ENCODE measurements at places on chromosomes 7 and 10.

DNA sequence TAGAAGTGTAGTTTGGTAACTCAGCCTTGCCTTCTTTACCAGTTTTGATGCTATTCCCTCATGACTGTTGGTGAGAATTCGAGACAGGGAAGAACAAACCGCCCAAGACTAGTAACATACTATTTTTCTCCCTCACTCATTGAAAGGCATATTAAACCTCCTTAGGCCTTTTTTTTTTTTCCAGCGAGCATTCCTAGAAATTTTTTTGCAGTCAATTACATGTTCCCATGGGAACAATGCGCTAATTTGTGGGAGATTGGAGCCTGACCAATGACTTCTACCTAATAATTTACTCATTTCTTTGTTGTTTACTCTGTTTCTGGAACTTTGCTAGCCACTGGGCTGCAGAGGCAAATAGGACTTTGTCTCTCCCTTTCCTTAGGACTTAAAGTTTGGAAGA lies 6.0 kb downstream of the VPS50 start:
- DNase-seq = no peak

GRCh38 chr10:56135828-56136227 lies 225.2 kb downstream of the ZWINT start:
- DNase-seq = no peak

DNA sequence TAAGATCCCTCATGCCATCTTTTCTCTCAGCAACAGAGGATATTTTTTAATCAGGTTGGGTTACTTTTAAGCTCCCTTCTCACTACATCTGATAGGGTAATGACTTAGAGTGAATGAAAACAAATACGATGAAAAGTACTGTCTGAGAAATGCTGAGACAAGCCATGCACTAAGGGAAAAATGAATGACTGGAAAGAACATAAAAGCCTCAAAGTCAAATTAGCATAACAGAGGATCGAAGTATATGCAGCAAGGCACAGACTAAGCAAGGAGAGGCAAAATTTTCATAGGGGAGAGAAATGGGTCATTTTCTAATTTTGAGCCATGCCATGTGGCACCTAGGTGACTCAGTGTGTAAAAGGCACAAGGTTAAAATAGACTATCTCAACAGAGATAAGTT lies 8.5 kb upstream of the POT1 start:
- no peak for DNase-seq

- no peak for DNase-seq
These were observed 8.9 kb downstream of the GRID1 start for GRCh38 chr10:86357676-86358075.

DNA sequence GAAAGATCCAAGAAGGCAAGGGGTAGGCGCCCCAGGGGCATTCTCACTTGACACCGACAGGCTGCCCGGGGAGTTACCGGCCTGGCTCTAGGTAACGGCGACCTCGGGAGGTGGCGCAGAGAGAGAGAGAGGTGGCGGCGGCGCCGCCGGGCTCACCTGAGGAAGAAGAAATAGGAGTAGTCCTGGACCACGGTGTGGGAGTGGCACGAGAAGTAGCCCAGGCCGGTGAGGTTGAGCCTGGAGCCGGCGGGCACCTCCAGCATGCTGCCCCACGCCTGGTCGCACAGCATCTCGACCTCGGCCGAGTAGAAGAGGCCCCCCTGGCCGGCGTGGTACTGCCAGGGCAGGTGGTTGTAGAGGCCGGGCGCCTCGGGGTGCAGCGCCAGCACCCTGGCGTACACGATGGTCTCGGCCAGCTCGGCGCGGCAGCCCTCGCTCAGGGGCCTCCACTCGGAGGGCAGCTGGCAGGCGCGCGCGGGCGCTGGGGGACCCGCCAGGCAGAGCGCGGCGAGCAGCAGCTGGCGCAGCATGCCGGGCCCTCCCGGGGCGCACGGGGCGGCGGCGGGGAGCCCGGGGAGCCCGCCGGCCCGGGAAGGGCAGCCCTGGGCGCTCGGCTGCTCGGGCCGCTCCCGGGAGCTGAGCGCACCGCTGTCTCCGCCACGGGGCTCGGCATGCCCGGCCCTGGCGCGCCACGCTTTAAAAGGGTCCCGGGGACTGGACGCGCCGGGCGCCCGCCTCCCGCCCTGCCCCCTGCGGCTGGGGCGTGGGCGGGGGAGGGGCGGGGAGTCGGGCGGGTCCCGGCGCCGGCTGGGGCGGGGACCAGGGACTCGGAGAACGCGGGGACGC lies at the start of gene CCDC3:
Gene CCDC3, minus strand, starts transcription at position 673 of the 846 bp plus-strand sequence. Its CDS starts 143 bp downstream, at position 530.
- DNase-seq = no peak

GRCh38 chr10:117107238-117107637 lies 30.8 kb downstream of the VAX1 start:
- no peak for DNase-seq

All from activated naive CD4-positive, alpha-beta T cell (primary cell).